ENCODE measurements at places on chromosomes 12 and 14.

DNA sequence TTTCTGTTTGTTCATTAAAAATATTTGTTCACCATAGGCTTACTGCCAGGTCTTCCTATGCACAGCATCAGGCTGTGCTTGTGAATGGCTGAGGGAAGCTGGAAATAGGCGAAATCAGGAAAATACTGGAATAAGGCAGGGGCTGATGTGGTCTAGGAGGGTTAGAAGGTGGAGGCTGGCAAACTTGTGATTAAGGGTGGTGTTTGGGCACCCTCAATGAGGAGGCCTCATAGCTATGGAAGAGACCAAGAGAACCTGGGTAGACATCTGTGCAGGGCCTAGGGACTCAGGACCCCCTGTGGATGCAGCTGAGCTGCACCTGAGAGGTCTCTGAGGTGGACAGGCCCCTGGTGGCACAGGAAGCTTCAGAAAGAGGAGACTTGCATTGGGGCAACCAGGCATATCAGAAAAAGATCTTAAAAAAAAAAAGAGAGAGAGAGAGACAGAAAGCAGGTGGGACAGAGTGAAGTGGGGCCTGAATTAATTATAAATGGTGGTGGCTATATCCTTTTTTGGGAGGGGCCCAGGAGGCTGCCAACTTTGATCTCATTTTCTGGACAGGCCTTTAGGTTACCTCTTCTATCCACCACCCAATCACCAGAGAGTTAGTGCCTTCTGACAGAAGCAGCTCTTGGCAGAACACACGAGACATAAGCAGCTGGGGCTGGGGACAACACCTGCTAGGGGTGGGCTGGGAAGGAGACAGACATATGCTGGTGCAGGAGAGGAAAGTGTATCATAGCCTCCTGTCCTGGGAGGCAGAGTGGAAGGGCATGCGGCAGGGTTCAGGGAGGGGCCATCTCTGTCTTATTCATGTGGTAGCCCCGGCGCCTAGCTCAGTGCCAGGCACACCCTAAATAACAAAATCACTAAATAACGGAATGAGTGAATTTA is 46.7 kb upstream of the ATP23 start:
- DNase-seq, result no peak

- DNase-seq, result no peak
These were observed 5.4 kb upstream of the LPAR5 start for GRCh38 chr12:6641131-6641530.

DNA sequence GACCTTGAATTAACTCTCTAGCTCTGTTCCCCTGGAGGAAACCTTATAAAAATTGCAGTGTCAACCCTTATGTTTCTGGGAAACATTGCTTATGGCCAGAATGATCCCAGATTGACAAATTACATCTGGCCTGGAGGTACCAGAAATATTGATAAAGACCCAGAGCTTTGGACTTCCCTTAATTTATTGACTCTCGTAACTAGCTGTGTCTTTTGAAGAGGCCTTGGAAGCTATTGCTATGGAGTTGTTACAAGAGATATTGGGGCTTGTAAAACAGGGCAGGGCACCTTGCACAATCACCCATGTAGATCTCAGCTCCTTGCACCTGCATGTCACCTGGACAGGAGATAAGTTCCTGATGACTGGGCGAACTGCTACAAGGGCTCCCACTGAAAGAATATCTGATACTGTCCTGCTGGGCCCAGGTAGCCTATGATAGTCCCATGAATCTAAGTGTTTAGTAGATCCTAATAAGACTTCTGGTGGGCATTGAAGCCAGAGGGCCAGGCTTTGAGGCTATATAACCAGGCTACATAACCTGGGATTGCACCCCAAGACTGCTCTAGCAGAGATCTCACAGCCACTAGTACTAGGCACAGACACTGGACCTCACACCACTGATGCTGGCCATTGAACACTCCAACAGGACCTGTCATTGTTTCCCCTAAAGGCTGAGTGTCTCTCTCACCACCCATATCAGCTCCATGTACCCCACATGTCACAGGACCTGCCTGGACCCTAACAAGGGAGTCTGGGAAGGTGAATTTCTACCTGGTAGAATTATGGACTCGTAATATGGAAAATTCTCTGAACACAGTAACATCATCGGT is 135.7 kb upstream of the PWP1 start:
- no peak for DNase-seq

- no peak for DNase-seq
These were observed 138.4 kb downstream of the ADGRD1 start for GRCh38 chr12:131091976-131092691.

DNA sequence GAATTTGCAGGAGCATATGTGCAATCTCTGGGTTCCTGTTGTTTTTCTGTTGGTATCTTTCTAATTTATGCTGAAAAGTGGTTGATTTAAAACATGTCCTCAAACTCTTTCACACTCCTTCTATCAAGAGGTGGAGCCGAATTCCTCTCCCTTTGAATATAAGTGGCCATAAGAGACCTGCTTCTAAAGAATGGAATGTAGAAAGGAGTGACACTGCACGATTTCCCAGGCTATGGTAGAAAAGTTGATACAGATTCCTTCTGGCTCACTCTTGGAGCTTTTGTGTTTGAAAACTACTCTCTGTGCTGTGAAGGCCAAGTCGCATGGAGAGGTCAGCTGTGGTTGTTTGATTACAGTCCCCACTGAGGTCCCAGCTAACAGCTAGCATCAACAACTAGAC is 613.2 kb downstream of the ETNK1 start:
- no peak for DNase-seq

- DNase-seq, result no peak
These were observed 2.6 kb downstream of the NKX2-1 start for GRCh38 chr14:36517242-36518030.

GRCh38 chr12:68621472-68622081 is 10.9 kb downstream of the RAP1B start:
- no peak for DNase-seq

DNA sequence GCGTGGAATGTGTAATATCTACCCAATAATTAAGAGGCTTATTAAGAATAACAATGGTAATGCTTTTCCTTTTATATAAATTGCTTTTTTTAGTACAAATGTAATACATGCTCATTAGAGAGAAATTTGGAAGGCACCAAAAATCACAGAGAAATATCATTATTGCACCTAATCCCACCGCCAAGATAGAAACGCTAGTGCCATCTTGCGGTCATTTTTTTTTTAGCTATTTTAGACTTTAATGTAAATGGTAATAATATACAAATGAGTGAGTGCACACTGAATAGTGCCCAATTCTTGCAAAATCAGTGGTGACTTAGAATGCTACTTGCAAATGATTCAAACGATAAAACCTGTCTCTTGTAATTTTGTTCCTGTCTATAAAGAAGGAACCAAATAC is 576.8 kb upstream of the TMEM132C start:
- no peak for DNase-seq

DNA sequence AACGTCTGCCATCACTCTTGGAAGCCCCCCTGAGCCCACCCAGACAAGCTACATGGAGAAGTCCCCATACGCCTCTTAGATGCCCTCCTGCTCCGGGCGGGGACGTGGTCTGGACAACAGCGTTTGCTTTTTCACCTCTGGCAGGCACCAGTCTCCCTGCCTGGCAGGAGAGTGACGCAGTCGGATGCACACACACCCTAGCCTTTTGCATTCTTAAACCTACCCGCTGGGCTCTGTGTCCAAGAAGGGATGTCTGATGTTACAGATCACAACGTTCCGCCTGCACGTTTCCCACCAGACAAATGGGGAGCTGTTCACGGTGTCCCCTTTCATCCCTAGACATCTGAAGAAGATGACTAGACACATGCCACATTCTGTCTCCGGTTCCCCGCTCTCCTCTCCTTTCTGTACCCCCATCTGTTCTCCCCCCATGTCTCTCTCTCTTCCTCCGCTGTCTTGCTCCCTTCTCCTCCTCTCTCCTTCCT is 100.2 kb downstream of the RIMBP2 start:
- no peak for DNase-seq

DNA sequence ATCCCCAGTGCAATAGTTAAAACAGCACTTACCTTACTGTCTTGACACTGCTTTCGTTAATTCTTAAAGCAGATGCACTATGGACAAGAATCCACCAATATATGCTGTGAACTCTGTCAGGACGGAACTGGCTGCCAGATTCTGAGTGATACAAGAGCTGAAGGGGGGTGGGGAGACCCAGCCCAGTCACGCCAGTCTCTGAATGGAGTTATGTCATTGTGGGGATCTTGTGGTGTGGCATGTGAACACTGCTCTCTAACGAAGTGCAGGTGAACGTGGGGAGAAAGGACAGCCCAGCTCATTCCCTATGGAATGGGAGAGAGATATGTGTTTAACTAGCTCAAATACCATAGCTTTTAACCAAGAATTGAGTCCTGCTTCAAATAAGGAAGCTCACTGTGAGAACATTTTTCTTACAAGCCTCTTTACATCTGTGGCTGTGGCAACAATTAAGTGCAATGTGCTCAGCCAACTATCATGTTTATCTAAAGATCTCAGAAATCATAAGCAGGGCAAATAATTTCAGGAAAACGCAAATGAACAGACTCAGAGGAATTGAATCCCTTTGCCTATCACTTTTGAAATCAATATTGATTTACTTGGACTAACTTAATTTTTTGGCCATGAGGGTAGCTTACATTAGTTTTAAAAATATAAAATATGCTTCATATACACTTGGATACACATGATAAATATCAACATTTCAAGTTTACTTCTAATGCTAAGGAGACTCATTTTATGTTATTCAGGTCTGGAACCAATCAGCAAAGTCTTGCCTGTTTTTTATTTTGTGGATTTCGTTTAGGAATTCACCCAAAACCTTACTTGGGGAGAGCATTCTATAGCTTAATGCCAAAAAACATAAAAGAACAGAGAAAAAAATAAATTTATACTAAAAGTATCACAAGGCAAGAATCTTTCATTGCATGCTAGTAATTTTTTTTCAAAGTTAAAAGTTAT is at the start of gene LUM:
Gene LUM, minus strand, starts transcription at position 129 of the 960 bp plus-strand sequence. CDS start 2,515 bp downstream, outside the sequence.
- DNase-seq, result no peak

DNA sequence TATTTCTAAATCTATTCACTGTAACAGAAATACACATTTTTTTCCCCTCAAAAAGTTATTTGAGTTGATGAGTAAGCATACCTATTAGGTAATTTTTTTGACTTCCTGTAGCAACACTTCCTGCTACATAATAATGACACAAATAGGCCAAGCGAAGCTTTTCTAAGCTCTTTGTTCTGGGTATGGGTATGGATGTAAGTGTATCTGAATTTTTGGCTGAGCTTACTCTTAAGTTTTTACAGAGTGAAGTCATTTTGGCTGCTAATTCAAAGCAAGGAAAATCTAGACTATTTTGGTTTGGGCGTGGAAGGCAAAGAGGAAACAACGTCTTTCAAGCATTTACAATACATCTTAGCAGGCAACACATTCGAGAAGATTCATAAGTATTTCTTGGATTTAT is 1206.0 kb upstream of the FLRT2 start:
- no peak for DNase-seq

DNA sequence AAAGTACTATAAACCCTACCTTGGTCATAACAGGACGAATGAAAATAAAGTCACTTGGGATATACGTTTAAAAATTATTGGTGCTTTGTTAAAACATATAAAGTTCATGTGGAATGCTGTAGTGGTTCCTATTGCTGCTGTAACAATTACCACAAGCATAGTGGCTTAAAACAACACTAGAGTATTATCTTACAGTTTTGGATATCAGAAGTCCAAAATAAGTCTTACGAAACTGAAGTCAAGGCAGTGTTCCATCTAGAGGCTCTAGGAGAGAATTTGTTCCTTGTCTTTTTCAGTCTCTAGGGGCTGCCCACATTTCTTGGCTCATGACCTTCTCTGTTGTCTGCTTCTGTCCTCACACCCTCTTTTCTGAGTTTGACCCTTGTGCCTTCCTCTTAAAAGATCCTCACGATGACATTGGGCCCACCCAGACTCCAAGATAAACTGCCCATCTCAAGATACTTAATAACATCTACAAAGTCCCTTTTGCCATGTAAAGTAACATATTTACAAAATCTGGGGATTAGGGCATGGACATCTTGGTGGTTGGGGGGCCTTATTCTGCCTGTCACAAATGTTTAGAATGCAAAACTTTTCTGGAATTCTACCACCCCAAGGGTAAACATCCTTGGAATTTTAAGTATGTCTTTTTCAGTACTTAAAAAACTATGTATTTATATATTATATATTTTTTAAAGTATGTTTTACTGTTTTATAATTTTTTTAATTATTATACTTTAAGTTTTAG is 178.1 kb downstream of the ETNK1 start:
- no peak for DNase-seq

DNA sequence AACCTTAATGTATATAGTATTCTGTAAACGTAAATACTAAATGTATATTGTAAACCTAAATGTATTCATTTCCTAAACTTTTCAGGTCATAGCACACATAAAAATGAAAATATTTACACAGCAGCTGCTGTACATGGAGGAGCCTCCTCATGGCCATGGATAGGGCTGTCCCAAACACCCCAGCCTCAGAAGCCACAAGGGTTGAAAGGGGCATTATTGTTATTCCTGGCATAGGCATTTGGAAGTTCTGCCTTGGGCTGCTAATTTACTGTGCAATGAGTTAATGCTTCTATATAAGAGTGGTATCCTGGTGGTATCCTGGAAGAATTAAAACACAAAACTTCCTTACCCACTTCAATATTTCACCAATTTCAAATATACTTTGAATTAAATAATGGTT is 159.4 kb downstream of the SLC5A8 start:
- no peak for DNase-seq

DNA sequence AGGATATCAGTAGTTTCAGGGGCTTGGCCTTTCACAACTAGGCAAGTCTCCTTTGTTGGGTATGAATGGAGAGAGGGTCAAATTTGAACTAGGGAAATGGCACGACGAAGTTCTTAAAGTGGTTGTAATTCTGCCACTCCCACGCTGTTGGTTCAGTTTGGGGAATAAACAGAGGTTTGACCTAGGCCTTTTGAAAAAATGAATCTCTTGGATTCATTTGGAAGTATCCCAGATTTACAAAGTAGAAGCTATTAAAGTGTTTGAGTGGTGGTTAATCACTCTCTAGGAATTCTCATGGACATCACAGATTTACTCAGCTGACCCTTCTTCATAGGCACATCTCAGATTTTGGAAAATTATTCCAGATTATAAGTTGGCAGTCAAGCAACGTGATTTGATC is 14.8 kb downstream of the BATF start:
- DNase-seq, result no peak

GRCh38 chr14:77088219-77088618 is 9.8 kb upstream of the CIPC start:
- DNase-seq, result no peak

DNA sequence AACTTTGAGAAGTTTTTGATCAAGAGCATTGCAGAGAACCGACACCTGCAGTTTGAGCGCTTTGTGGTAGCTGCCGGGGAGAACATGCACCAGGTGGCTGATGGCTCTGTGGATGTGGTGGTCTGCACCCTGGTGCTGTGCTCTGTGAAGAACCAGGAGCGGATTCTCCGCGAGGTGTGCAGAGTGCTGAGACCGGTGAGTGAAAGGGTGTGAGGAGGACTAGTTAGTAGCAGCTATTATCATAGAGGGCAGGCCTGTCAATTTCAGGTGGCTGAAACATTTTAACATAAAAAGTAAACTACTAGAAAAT is 27.0 kb upstream of the HIGD1C start:
- no peak for DNase-seq

DNA sequence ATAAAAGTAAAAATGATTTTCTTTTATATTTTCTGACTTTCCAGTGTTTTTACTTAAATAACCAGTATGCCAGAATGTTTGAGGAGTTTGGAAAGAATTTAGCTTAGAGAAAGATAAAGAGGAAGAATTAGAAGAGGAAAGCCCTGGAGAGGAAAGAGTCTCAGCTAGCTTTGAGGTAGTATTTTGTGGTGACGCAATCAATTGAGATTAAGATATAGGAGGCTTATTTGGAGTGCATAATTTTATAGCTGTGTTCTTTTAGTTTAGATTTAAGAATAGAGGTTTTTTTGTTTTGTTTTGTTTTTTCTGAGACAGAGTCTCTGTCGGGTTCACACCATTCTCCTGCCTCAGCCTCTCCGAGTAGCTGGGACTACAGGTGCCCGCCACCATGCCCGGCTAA is 18.1 kb downstream of the CLEC2B start:
- DNase-seq, result no peak

Data from CD4-positive, alpha-beta T cell treated with Interleukin-6 at 100 ng/mL for 8 hours (primary cell).